Heart right ventricle (tissue), 16 donors: ENCODE measurements at places on chromosomes 2 and 18. TPM values are rescaled to one million over a fixed set of nuclear protein-coding genes. Genes with fewer than 3 reads are reported as not detected.

DNAH6 gene
- 0.03 TPM for polyA plus RNA-seq

TFCP2L1 gene
- 0.15 TPM for polyA plus RNA-seq

DCDC2C gene
- polyA plus RNA-seq: not detected

SERPINB13 gene
- not detected for polyA plus RNA-seq

NT5DC4 gene
- not detected for polyA plus RNA-seq

RGPD3 gene
- 0.06 TPM for polyA plus RNA-seq

DNA sequence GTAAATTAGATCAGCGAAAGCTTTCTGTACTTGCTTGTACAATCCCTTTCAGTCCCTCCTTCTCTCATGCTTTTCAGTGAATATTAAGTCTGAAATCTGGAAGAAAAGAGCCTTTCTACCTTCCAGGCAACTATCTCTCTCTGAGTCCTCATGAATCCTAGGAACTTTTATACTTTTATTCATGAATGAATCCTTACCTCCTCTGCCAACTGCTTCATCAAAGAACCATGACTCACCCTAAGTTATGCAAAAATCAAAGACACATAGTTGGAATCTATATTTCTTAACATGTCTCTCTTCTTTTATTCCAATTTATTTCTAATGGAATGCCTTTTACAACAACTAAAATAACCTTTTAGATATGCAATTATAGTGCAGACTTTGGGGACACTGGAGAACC is 394.2 kb downstream of the CLIP4 start:
- DNase-seq: no peak

GRCh38 chr18:80042785-80043184 is 8.6 kb downstream of the RBFA start:
- DNase-seq: no peak

DNA sequence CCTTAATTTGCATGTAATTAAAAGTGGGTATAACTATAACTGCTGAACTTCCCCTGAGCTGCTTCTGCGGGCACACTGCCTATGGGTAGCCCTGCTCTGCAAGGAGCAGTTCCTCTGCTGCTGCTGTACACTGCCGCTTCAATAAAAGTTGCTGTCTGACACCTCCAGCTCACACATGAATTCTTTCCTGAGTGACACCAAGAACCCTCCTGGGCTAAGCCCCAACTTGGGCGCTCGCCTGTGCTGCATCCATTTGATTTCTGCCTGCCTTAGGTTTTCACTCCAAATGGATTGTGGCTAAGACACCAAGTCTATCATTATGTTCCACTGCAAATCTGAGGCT is 215.7 kb downstream of the ANAPC1 start:
- DNase-seq: no peak

DNA sequence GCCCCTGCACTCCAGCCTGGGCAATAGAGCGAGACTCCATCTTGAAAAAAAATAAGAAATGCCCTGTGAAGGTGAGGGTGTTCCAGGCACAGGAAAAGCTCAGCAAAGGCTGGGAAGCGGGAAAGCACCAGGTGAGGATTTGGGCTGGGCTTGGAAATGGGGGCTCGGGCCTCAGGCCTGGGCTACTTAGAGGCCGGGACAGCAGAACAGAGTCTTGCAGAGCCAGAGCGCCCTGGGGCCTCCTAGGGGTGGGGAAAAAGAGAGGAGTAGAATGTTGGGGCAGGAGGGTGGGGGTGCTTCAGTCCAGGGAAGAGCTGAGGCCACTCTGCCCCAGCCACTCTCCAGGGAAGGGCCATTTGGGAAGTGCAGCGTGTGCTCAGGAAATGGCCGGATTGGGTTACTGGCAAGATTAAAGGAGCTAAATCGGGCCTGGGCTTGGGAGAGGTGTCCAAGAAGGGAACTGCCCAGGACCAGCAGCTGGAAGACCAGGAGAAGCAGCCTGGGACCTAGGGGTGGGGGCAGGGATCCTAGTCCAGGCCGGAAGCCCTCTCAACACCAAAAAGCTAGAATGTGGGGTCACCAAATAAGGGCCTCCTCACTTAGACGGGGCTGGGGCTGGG is 13.8 kb upstream of the DES start:
- DNase-seq: peak; percentile 53

DNA sequence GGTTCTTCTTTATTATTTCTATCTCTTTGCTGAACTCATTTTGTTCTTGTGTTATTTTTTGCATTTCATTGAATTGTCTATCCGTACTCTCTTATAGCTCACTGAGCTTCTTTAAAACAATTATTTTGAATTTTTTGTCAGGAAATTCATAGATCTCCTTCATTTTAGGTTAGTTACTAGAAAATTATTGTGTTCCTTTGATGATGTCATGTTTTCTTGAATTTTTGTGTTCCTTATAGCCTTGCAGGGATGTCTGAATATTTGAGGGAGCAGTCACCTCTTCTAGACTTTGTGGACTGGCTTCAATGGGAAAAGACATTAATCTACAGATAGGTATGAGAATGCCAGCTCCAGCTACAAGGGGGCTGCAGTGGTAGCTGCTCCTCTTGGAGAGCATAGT is 20.7 kb upstream of the OSBPL6 start:
- no peak for DNase-seq

GRCh38 chr2:174054926-174055325 is 89.8 kb upstream of the SP3 start:
- DNase-seq: no peak

DNA sequence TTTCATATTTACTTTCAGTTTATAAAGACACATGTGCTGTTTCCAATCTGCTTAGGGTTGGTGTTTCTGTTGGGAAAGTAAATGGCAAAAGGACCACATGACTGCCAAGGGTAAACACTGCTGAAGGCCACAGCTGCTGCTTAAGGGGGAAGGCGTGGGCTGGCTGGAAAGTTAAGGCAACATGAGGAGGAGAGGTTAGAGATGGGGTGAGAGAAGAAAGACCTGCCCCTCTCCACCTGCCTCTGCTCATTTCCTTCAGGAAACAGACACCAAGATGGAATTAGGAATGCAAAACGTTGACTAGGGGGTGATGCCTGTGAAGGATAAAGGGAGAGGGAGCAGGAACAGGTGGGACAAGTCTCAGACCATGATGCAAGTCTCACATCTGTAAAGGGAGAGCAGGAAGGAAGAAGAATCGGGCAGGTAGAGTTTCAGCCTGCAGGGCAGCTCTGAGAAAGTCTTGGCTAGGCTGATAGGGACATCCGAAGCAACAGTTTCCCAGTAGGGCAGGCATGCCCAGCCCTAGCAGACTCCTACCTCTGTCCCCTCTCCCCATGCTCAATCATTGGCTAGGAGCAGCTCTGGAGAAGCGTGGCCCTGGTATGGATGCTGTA is 86.0 kb downstream of the CDC42EP3 start:
- DNase-seq: no peak

GRCh38 chr2:120878970-120879369 is 143.3 kb downstream of the GLI2 start:
- DNase-seq: no peak

GRCh38 chr2:141068053-141068682 is 1062.6 kb downstream of the LRP1B start:
- DNase-seq: no peak

DNA sequence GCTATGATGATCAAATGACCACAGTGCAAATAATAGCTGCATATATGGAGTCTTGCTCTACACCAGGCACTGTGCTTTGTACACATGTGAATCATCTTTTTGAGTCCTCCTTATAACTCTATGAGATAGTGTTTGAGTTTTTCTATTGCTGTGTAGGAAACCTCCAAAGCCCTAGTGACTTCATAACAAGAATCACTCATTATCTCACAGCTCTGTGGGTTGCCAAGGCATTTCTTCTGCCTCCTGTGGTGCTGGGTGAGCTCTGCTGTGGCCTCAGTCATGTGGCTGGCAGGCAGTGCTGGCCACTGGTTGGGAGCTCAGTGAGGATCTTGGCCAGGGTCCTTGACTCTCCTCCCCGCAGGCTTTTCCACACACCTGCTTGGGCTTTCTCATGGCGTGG is 153.4 kb downstream of the CAPN13 start:
- peak; percentile 22 for DNase-seq

DNA sequence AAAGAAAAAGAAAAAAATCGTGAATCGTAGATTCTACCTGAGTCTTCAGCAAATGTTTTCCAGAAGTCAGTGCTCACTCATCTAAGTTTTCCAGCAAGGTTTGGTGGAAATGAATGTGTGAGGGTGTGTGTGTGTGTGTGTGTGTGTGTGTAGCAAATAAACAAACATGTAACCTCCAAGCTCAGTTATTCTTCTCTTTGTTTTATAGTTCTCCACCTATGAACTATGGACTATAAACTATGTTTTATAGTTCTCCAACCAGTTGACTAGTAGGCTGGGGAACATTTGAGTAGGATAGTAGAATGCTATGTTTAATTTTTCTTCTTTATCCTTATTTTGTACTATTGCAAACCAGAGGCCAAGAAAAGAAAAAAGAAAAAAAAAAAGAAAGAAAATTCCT is 44.6 kb upstream of the SERPINE2 start:
- DNase-seq: no peak

DNA sequence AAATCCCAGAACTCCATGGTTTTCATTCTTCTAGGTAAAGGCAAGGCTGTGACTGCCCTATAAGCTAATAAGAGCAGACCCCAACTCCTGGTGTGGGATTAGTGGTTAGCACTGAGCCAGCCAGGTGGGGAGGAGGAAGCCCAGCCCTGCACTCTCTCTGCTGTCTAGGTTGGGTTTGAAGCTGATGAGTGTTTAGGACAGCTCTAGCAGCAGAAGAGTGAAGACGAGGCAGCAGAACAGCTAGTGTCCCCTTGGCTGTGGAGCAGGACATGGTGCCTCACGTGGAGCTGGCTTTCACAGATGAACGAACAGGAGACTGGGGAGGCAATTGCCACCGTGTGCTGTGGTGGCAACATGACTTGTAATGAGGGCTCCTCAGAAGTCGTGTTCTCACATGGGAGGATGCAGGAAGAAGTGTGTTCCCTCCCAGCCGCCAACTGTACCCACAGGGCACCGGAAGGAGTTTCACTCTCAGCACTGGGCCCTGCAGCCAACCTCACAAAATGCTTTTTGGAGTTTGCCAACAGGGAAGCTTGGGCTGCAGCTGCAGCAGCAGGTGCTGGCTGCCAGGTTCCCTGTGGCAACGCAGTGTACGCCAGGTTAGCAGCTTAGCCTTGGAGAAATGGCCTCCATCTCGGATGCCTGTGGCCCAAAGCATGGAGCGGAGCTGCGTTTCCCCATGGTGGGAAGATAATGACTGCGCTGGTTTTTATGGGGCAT is 328.2 kb downstream of the SETBP1 start:
- no peak for DNase-seq

GRCh38 chr2:72457801-72458516 is 310.3 kb upstream of the CYP26B1 start:
- no peak for DNase-seq

DNA sequence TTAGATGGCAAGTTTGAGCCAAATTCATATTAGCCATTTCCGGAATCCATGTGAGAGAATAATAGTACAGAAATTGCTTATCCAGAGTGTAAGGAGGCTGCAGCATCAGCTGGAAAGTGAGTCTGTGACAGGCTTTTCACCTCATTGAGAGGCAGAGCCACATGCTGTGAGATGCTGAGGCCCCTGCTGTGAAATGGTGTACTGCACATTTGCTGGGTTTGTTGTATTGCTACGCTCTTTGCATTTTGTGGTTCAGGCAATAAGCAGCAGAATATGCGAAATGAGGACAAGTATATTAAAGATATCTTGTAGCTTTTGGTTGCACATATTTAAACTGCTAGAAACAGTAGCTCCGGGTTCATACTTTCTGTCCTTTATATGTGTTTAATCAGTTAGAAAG is 37.0 kb downstream of the NABP1 start:
- no peak for DNase-seq

- no peak for DNase-seq
These were observed 194.8 kb downstream of the AGPS start for GRCh38 chr2:177587371-177587770.

- DNase-seq: no peak
These were observed 94.6 kb downstream of the CELF4 start for GRCh38 chr18:37470986-37471385.
